ENCODE measurements at places on chromosomes 11 and 22.

DNA sequence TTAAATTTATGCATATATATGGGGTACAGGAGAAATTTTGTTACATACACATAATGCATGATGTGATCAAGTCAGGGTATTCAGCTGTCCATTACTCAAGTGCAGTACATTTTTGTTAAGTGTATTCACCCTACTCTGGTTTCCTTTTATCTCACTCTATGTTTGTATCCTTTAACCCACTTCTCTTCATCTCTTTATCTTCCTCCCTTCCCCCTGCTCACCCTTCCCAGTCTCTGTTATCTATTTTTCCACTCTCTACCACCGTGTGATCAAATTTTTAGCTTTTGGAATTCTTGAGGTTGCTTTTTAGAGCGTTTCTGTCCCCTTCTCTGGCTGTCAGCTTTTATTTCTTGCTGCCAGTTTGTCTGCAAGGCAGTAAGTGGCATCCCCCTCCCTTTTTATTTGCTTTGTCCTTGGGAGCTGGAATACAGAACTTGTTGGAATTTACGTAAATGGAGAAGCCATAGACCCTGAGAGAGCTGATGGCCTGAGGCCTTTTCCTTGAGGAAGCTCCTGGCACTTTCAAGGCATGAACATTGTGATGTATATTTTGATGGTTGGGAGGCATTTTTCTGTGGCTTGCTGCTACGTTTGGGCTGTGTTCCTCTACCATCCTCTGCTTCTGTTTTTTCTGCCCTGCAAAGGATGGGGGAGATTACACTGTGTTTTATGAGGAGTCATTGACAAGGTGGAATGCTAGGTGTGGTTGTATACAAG lies 148.6 kb downstream of the LDLRAD3 start:
- no peak for DNase-seq

GRCh38 chr11:67027483-67027930 lies 4.6 kb downstream of the SYT12 start:
- no peak for DNase-seq

GRCh38 chr11:93530468-93530826 lies 12.7 kb downstream of the SMCO4 start:
- no peak for DNase-seq

DNA sequence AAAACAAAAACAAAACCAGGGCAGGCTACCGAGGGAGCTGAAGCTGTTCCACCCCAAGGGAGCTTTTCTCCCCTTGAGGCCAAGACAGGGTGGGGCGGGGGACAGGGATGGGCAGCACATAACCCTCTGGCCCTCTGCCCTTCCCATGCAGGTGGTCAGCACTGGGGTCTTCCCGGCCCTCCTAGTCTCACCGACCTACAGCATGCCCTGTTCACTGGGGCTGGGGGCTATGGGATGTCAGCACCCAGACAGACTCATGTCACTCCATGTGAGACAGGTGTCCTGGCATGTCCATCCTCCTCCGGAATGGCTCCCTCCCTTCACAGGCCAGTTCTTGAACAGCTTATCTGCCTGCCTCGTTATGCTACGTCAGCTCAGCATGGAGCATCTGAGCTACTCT lies 51.7 kb downstream of the DSCAML1 start:
- DNase-seq, result no peak

DNA sequence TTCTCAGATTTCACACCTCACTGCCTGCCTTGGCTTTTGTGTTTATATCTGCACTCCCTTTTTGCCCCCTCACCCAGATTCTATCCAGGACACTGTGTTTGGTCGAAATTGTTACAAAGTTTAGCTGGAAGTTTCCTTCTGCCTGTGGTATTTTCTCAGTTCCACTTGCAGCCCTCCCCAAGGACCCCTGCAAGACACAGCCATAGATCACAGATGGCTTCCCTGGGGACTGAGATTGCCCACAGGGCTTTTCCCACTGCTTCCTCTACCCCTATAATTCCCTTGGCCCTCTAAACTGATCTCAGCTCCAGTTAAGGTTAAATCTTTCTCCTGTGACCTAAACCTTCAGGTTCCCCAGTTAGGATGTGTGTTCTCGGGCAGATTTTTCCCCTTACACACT lies 146.1 kb upstream of the C11orf87 start:
- DNase-seq, result no peak

GRCh38 chr11:127639916-127640315 lies 639.3 kb upstream of the KIRREL3 start:
- no peak for DNase-seq

- no peak for DNase-seq
Observed at GRCh38 chr11:112058103-112058502, 15.7 kb downstream of the PIH1D2 start.

GRCh38 chr11:102229510-102230123 lies 87.7 kb upstream of the BIRC3 start:
- DNase-seq, result no peak

GRCh38 chr11:128052912-128053641 lies 534.3 kb downstream of the ETS1 start:
- DNase-seq, result no peak

DNA sequence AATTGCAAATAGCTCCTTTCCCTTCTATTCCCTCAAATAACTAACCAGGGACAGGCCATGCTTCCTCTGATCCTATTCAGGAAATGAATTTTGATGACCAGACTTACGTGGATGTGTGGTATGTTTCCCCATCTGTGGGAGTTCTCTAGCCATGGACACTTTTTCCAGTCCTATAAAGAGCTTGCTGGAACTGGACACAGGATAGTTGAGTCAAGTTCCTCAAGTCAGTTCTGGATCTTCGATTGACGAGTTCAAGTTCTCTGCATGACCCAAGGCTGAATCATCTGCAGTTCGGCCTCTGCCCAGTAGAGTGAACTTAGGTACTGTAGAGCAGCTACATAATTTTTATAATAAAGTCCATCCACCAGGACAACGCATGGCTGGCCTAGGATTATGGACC lies 52.7 kb upstream of the CCND1 start:
- DNase-seq, result no peak

- DNase-seq, result no peak
Observed at GRCh38 chr22:20128619-20128901, 3.0 kb upstream of the ZDHHC8 start.

DNA sequence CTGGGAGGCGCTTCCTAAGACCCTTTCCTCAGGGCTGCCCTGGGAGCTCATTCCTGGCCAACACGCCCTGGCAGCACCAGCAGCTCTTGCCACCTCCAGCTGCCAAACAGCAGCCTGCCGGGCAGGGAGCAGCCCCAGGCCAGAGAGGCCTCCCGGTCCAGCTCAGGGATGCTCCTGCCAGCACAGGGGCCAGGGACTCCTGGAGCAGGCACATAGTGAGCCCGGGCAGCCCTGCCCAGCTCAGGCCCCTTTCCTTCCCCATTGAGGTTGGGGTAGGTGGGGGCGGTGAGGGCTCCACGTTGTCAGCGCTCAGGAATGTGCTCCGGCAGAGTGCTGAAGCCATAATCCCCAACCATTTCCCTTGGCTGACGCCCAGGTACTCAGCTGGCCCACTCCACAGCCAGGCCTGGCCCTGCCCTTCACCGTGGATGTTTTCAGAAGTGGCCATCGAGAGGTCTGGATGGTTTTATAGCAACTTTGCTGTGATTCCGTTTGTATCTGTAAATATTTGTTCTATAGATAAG lies 7.6 kb downstream of the SLC39A13 start:
- no peak for DNase-seq

All from stimulated activated CD8-positive, alpha-beta memory T cell treated with anti-CD3 and anti-CD28 coated beads, Interleukin-4, amount 100 ng/mL, for 1 hour (primary cell).